Activated T-cell treated with anti-CD3 and anti-CD28 coated beads for 24 hours (primary cell): ENCODE measurements at places on chromosomes 5 and 9.

- no peak for DNase-seq
Observed at GRCh38 chr5:108101821-108102220, 280.1 kb downstream of the FBXL17 start.

DNA sequence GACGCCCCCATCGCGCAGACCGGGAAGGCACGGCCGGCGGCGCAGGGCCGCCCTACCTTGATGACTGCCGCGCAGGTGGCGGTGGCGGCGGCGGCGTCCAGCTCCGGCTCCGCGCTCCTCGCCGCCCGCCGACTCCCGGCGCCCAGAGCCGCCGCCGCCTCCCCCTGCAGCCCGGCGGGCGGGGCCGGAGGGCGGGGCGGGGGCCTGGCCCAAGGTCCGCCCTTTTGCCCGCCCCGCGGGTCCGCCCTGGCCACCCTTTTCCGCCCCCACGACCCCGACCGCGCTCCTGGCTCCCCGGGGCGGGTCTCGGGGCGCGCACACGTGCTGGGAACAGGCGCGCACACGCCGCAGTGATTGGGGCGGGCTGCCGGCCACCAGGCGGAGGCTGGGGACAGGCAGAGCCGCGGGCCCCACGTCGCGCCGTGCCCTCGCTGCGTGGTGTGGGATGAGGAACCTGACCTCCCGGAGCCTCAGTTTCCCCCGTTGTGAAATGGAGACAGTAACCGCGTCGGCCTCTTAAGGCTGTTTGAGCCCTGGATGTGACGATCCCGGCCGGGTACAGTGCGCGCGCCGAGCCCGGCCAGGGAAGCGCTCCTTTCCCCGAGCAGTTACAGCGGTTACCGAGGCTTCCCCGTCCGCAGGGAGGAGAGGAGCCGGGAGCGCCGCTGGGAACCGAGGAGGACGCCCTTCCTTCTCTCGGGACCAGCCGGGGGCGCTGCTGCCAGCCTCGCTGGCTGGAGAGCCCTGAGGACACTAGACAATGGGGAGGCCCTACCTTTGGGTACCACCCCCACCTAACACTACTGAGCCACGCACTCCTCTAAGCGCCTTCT lies at the start of gene CORO2A:
Gene CORO2A (minus strand): TSS at position 135 of the 833 bp plus-strand sequence. CDS start 34,977 bp downstream, outside the sequence.
- peak; percentile 64 for DNase-seq

DNA sequence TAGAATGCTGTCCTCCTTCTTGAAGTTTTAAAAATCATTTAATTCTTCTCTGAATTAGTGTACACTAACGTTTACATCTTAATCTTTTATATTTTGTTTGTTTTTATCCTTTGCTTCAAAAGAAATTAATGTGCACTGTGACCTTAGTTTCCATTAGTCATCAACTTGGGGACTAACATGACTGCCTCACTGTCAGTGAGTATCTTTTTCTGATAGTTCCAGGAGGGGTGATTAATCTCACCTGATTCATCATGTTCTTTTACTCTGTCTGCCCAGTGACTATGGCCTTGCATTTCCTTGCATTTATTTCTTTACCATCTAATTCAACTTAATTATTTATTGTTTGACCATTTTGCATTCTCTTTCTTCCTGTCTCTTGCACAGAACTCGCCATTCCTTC lies 33.4 kb upstream of the NR3C1 start:
- no peak for DNase-seq

DNA sequence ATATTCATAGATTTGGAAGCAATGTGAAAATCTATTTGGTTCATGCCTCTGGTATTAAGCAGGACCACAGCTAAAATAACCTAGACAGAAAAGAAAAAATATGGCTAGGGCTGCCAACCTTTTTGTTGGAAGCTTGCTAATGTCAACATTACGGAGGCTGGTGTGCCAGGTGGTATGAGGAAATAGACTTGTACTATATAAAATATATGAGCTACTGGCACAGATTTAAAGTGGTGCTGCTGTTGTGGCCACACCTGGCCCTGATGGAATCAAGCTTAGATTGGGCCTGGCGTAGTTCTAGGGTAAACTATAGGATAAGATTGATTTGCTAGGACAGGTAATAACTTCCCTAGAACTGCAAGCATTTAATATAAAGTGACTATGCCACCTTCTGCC lies 10.6 kb upstream of the PARP8 start:
- DNase-seq, result no peak

GRCh38 chr5:150451594-150451993 lies 2.1 kb upstream of the RPS14 start:
- no peak for DNase-seq

GRCh38 chr5:158660726-158661125 lies 439.0 kb downstream of the EBF1 start:
- DNase-seq, result no peak

DNA sequence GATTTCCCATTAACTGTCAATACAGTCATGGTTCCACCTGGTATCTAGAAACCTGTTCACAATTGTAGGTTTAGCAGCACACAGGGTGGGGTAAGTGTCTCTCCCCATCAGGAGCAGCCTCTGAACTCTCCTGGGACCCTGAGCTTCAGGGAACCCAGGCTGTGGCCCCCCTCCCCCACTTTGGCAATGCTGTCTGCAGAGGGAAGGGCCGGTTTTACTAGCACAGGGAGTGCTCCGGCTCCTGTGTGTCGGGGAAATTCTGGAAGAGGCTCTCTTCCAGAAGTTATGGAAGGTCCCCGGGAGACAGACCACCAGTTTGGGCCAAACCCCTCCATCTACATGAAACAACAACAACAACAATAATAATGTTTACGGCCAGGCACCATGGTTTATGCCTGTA lies 9.9 kb downstream of the DAB2IP start:
- no peak for DNase-seq

GRCh38 chr5:35902046-35902672 lies 36.3 kb downstream of the CAPSL start:
- no peak for DNase-seq

DNA sequence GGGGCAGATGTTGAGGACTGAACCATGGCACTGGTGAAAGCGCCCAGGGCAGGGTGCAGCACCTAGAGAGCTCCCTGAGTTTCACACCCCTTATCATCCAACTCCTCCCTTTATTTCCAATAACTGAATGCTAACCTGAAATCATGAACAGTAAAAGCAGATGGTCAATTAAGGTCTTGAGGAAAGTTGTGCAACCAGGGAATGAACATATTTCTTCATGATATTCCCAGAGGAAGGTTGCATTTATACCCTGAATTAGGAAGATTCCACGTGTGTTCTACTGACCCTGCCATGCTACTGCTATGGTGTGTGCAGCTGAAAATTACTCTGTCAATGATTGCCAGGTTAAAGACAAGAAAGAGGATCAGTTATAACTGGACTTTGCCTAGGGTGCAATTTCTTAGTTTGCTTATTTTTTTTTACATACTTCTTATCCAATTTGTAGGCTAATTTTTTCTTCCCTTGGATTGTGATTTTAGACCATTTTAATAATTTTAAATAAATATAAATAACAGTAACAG lies 319.8 kb downstream of the SEMA5A start:
- DNase-seq, result no peak

DNA sequence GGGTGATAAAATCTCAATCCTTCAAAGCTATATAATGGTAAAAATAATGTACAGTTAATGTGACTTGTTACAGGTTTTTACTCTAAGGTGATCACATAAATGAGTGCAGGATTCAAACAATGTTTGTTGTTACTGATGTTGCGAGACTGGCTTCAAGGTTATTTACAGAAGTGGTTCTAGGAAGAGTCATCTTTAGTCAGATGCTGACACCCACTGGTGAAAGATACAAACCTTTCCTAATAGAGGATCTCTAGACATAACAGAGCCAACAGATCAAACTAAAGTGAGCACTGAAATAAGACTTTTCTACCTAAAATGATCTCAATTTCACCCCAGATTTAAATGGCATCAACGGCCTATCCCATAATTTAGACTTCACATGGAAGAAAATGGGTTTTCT lies 20.2 kb downstream of the ARSB start:
- DNase-seq, result no peak

DNA sequence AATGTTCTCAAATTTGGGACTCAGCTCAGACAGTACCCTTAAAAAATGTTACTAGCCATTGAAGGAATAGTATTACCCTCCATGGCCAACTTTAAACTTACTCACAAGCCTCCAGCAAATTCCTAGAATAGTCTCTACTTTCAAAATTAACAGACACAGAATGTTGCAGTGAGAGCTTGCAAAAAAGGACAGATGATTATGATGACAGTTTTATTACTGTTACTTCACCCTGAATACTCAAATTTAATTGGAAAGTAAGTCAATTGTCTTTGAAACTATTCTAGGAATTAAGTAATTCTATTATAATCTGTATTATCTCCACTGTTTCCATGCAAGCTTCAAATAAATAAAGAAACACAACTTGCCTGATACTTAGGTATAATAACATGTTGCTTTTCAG lies 288.3 kb downstream of the SLF1 start:
- no peak for DNase-seq

GRCh38 chr5:180085837-180086236 lies 14.3 kb upstream of the RNF130 start:
- DNase-seq, result no peak

GRCh38 chr9:32011049-32011448 lies 373.4 kb upstream of the ACO1 start:
- DNase-seq, result no peak

DNA sequence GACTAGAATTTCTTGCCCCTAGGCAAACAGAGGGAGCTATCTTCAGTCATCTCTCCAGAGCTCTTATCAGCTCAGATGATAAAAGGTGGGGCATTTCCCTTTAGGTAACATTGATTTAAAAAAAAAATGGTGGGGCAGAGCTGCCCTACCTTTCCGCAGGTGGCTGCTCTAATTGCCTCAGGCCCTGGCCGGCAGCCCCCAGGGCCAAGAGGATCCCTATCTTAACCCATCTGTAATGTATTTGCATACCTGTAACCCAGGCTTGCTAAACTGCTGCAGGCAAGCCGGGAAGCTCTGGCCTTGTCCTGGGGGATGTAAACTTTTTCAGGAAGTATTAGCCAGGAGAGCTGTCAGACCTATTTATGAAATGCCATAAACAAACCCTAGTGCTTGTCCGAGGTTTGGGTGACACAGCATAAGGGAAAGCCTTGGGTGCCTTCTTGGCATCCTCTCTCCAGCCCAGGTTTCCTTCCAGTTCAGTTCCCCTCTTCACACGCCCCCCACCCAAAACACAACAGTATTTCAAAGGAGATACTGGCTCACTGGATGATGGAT lies 20.9 kb upstream of the ZSWIM6 start:
- no peak for DNase-seq
